Right lung (tissue), 10 donors: ENCODE measurements at places on chromosomes 12 and 14. TPM values are rescaled to one million over a fixed set of nuclear protein-coding genes. Genes with fewer than 3 reads are reported as not detected.

- DNase-seq, result no peak
These were observed 653.3 kb upstream of the MIS18BP1 start for GRCh38 chr14:45906257-45906656.

- DNase-seq, result no peak
These were observed 2.0 kb upstream of the AP1G2 start for GRCh38 chr14:23569443-23570151.

DNA sequence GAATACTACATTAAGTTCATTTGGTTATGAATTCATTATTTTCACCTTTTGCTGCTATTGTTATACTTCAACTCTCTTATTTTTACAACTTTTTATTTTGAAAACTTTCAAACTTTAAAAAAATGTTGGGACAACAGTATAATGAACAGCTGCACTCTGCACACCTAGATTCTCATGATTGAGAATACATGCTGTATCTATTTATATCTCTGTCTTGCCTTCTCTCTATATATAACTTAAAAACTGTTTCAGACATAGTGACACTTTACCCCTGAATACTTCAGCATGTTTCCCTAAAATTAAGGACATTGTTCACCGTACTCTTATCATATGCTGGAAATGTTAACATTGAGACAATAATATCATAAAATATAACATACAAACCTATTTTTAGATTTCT lies 237.1 kb downstream of the GPHN start:
- no peak for DNase-seq

DNA sequence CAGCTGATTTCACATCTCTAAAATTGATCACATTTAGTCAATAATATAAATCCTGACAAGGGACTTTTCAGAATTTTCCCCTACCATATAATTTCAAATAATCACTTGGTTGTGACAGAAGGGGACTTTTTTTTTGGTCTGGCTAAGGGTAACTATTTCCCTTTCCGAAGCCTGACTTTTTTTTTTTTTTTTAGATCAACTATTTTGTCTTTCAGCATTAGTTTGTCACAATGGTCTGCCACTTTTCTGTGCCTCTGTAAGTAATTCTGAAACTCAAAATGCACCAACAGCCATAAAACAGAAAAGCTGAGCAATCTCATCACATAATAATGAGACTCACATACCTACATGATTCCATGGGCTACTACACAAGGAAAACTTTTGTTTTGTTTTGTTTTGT lies 266.4 kb downstream of the SSPN start:
- no peak for DNase-seq

DNA sequence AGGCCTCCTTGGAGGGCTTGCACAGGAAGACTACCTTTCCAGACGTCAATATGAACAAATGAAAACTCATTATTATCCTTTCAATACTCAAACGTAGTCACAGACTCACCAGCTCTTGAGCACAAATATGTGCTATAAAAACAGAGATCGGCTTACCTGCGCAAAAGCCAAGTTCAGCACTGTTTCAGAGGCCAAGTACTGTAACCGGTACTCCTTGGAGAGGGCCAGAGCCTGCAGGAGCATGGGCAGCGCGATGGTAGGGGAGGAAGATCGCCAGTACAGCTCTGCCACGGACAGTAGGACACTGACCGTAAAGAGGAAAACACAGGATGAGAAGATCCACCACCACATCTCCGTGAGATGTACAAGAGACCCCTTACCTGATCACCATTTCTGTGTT lies 21.6 kb upstream of the CAMKK2 start:
- no peak for DNase-seq

GRCh38 chr14:78705989-78706388 lies 535.8 kb downstream of the NRXN3 start:
- DNase-seq, result no peak

GRCh38 chr14:48970943-48971342 lies 615.2 kb downstream of the RPS29 start:
- no peak for DNase-seq

Gene AJUBA
- 46.9 TPM for polyA plus RNA-seq

DNA sequence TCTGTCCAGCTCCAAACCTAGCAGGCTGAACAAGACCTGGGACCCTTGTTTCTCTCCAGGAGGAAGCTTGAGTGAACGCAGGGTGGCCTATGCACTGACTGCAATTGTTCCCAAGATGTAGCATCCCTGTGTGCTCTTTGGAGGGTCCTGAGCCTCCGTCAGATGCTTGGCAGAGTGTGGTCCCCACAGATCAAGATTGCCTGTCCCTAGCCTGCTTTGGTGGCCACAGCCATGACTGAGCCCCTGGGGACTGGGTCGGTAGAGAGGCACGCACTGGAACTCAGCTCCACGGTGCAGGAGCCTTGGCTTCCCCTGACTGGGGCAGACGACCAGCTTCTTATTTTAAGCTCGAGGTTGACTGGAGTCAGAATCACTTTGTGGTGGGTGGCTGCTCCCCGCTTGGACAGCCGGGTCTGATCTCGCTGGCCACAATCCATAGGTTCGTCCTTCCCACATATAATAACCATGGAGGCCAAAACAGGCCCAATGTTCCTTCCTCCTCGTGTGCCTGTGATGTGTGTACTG lies 97.8 kb downstream of the LGMN start:
- DNase-seq, result no peak

Gene GPRC5D
- 0.77 TPM for polyA plus RNA-seq

DNA sequence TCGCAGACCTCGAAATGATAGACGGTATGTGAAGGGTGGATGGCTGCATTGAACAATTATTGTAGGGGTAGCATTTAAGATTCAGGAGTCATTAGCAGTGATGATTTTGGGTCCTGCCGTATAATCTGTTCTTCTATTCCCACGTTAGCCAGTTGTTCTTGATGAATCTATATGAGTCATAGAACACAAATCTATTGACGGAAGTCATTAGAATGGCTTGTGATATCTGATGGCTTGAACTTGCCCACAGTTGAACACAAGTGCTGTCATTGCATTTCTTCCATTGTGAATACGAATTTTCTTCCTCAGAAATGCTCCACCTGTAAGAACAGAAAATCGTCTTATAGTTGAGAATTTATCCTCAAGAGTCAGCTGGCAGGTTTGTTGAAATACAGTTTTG lies 1.9 kb downstream of the SRSF5 start:
- no peak for DNase-seq

Gene IL22
- polyA plus RNA-seq, result not detected

DNA sequence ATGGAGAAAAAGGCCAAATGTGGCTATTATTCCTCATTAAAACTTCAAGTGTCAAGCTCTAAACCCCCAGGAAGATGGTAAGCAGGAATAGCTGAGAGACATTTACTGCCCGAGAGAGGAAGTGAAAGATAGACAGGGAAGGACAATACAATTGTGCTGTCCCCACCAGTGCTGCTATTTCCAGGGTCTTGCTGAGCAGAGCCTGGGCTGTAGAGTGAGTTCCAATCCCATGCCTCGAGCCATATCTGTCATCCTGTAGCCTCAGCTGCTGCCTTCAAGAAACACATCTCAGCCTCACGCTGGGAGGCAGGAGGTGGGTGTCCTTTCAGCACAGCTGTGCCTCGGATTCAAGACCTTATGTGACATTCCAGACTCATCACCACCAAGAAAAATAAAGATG lies 114.0 kb downstream of the RPAP3 start:
- DNase-seq, result no peak

DNA sequence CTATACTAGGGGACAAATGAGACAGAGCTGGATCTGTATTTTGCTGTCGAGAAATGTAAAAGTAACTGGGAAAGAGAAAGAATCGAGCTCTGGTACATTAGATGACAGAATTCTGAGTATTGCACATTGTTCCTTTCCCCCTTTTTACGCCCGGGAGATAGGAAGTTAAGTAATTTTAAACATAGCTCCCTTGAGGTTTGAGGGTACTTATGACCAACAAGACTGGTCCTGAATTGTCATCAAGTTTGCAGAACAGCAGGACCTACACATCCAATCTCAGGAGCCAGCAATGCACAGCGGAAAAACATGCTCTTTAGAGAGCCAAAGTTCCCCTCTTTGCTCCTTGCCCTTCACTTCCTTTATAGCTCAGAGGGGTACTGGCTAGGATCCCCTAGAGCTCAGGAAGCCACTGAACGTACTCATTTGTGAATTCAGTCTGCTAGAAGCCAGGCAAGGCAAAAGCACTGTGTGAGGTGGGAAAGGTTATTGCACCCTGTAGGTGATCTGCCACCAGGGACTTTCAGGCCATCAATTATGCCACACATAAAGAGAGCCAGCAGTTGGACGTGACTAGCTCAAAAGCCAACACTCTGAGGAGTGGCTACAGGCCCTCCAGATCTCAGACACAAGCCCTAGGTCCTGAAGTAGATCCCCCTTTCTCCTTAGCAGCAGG lies 333.8 kb downstream of the KCNH5 start:
- no peak for DNase-seq

DNA sequence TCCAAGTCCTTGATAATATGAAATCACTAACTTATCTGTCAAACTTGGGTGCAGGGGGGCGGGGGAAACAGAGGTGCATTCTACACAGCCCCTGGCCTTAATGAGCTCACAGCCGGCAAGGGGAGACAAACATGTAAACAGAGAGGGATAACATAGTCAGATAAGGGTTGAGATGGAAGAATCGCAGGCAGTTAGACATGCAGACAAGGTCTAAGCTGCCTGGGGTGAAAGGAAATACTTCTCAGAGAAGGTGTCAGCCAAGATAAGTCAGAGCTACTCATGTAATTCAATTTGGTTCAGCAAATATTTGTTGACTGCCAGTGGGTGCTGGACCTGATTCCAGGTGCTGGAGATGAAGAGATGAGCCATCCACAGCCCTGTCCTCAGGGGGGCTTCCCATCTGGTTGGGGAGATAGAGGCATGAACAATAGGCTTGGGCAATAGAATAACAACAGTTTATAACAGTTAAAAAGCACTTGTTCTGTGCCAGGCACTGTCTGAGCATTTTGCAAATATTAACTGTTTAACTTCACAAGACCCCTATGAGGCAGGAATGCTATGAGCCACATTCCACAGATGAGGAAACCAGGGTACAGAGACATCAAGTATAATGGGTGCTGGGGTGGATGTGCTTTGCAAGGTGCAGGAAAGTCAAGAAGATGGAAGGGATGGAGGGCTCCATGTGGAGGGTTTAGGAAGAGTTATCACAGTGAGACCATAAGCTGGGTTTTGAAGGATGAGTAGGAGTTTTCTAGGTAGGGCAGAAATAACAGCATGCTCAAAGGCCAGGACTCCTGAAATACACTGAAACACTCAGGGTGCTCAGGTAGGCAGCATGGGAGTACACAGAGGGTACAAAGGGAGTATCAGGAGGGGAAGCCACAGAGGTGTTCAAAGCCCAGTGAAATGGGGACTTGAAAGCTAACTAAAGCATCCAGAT lies 79.0 kb downstream of the WSCD2 start:
- no peak for DNase-seq

Gene SDR9C7
- polyA plus RNA-seq, result not detected

GRCh38 chr12:6559500-6559899 lies 3.7 kb upstream of the IFFO1 start:
- DNase-seq, result no peak

DNA sequence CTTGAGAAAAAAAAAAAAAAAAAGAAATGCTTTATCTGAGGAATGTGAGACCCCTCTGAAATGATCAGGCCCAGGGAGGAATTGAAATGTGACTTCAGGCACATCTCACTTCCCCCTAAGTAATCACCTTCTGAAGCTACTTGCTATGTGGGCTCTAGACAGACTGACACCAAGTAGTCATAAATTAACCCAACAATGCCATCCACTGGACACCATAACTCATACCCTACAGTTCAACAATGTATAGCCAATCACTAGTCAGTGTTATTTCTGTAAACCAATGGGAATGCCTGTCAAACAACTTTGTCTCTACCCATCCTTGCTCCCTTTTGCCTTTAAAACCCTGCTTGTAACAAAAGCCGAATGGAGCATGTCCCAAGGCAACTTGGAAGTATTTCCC lies 182.7 kb upstream of the TMPO start:
- DNase-seq, result no peak

Gene DNAI7
- polyA plus RNA-seq, result 3.6 TPM

DNA sequence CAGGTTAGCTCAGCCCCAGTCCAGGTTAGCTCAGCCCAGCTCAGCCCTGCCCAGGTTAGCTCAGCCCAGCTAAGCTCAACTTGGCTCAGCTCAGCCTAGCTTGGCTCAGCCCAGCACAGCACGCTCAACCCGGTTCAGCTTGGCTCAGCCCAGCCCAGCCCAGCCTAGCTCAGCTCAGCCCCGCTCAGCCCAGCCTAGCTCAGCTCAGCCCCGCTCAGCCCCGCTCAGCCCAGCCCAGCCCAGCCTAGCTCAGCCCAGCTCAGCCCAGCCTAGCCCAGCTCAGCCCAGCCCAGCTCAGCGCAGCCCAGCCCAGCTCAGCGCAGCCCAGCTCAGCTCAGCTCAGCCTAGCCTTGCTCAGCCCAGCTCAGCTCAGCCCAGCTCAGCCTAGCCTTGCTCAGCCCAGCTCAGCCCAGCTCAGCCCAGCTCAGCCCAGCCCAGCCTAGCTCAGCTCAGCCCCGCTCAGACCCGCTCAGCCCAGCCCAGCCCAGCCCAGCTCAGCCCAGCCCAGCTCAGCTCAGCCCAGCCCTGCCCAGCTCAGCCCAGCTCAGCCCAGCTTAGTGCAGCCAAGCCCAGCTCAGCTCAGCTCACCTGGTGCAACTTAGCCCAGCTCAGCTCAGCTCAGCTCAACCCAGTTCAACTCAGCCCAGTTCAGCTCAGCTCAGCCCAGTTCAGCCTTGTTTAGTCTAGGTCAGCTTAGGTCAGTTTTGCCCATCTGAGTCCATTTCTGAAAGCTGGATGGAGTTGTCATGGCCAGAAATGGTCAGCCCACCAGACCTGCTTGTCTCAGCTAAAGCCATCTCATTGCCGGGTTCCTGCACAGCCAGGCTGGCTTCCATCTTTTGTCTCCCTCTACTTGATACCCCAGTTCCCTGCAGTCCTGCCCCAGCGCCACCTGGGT lies 333.6 kb downstream of the TMEM121 start:
- no peak for DNase-seq

DNA sequence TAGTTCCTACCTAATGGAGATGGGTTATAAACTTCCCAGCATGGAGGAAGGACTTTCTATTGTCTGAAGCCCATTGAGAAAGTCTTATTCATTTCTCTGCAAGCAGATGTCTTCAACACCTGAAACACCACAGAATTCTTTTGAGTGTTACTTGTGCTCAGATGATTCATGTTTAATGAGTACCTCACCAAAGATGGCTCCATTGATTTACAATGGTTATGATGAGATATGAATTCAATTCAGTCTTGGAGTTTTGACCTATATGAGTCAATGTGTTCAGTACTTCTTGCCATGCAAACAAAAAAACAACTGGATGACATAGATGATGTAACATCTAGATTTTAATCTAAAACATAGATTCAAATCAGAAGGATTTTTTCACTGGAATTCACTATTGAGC lies 15.4 kb upstream of the PAWR start:
- DNase-seq, result no peak

DNA sequence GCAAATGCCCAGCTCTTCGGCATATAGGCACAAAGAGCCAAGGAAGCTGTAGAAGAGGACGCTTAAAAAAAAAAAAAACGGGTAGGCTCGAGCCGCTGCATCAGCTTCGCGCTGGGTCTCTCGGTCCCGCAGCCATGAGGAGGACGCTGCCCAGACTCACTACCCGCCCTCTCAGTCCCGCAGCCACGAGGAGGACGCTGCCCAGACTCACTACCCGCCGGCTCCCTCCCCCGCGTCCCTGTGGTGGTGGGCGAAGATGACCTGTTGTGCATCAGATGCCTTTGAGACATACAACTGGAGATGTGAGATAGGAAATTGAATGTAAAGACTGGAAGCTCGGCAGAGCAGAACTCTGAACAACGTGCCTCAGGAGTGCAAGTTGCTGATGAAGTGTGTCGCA lies 11.4 kb upstream of the SPSB2 start:
- DNase-seq, result no peak
